Karpas-422 (cell line): ENCODE measurements at places on chromosomes 1 and 21.

DNA sequence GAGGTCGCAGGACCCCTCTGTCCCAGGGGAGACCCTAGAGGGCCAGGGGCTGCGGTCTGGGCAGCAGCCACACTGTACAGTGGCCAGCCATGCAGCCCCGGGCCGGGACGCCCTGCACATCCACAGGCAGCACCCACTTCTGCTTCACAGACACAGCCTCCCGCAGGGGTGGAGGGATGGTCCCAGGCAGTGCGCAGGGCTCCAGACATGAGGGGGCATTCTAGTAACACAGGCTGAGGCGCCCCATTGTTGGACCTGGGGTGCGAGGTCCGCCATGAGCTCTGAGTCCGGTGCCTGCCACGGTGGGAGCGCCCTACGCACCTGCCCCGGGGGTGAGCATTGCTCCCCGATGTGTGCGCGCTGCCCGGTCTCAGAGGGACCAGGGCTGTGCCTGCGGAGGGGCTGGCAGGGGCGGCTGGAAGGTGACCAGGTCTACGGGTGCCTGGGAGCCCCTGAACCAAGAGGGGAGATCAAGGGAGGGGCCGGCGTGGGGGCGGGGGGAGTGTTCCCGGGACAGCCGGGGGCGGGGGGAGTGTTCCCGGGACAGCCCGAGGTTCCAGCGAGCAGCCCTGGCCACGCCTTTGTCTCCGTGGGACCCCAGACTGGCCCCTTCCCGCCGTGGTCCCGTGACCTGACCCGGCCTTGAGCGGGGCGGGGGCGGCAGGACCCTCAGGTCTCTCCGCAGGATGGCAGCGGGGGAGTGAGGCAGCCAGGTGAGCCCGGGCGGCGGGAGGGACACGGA is 4.5 kb downstream of the MMEL1 start:
- DNase-seq, result no peak

DNA sequence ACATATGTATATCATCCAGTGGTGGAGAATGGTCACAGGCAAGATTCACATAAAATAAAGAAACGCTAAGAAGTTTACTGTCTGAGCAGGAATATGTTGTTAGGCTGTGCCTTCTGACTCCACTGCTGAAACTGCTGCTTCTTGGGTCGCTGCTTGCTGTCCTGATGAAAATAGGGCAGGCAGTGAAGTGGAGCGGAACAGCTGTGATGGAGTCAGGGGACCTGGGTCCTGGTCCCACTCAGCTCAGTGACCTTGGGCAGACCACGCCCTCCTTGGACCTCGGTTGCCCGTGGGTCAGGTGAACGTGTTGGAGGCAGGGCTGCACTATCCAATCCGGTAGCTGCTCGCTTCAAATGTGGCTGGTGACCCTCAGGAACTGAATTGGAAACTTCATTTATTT is 33.4 kb upstream of the IFFO2 start:
- DNase-seq, result no peak

GRCh38 chr1:26853600-26853999 is 9.3 kb upstream of the SFN start:
- DNase-seq, result no peak

DNA sequence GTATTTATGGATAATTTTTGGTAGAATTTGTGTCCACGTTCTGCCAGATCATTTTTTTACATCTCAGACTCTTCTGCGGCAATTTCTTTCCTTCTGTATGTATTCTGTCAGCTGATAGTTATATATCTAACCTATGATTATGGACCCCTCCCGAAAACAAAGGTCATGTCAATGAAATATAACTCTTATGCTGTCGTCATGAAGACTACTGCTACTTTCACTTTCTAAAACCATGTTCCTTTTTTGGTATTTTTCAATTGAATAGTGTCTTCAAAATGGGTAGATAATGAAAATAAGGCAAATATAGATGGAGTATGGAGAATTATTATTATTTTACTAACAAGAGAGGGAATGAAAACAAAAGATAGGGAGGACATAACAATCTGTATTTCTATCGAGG is 3.2 kb downstream of the ANGPTL1 start:
- no peak for DNase-seq

- DNase-seq, result no peak
Measured at GRCh38 chr1:152907686-152908601, at the start of gene IVL. Gene IVL, plus strand, starts transcription at chr1:152908546. Its CDS starts 1,252 bp downstream, at chr1:152909798.

- DNase-seq, result no peak
Measured at GRCh38 chr1:230317823-230318819, 108.0 kb downstream of the PGBD5 start.
